Activated T-cell treated with anti-CD3 and anti-CD28 coated beads for 4 hours (primary cell): ENCODE measurements at places on chromosomes 1 and 21.

DNA sequence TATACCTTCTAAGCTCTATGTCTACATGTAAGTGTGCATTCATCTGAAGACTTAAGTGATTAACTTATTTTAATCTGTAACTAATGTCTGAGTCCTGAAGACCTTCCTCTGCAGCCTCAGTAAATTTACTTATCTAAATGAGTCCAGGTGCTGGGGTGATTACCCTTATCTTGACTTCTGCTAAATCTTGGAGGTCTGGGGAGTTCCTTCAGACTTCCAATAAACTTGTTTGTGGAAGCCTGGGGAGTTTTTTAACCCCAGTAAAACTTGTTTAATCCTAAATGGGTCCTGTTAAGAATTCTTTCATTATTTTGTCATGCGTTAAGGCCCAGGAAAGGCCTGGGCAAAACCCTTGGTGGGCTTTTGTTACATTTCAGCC, 37.0 kb downstream of the RSPH1 start:
- no peak for DNase-seq

- DNase-seq: peak; percentile 39
These were observed 6.6 kb upstream of the RNU1-2 start for GRCh38 chr1:16888860-16889816.

GRCh38 chr1:25118546-25118945, 113.8 kb downstream of the SYF2 start:
- no peak for DNase-seq

DNA sequence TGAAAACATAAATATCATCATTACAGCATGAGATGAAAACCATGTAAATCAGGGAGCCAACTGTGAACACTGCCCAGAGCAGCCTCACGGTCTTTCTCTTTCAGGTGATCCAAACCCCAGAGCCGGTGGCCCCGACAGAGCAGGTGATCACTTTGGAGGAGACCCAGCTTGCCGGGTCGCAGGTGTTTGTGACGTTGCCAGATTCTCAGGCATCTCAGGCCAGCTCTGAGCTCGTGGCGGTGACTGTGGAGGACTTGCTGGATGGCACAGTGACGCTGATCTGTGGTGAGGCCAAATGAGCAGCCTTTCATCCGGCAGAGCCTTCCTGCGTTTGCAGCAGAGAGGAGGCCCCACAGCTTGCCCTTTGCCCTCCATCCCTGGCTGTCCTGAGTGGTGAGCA, 37.2 kb upstream of the EPHA8 start:
- DNase-seq: no peak

- DNase-seq: no peak
These were observed 10.4 kb downstream of the JUN start for GRCh38 chr1:58773406-58773840.
